ENCODE measurements at places on chromosomes 6 and 20.

DNA sequence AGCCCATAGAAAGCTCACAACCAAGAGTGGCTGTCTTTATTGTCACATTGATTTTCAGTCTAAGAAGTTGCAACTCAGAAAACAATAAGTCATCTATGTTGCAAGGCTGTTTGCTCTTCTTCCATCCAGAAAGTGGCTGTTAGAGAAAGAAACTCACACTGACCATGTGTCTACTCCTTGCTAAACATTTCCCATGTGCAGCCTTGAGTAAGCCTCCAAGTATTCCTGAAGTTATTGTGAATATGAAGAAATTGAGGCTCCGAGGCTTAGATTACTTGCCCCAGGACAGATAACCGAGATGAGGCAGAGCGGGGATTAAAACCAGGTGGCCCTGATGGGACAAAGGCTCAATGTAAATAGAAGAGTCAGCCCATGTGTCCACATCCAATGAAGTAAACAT, 105.0 kb downstream of the SPTLC3 start:
- no peak for DNase-seq

- no peak for DNase-seq
Observed at GRCh38 chr6:1916334-1917070, 306.8 kb downstream of the FOXC1 start.

DNA sequence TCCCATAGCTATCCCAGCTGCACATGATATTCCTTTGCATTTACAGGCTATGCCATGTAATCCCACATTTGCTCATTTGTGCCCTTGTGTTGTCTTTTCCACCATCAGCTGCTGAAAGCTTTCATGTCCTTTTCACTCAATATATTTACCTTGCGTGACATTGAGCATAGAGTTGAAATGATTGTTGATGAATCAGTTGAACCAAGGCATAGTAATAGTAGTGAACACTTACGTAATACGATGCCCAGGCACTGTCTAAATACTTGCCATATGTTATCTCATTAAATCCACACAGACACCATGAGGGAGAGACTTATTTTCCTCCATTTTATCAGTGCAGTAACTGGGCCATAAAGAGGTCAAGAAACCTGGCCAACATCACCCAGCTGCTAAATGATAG, 13.1 kb downstream of the RNF8 start:
- no peak for DNase-seq

- no peak for DNase-seq
Observed at GRCh38 chr6:15985379-15985959, 143.4 kb upstream of the MYLIP start.

- DNase-seq = no peak
Observed at GRCh38 chr6:156617376-156617775, 159.8 kb upstream of the ARID1B start.

GRCh38 chr20:37369846-37370245, 23.9 kb downstream of the SRC start:
- no peak for DNase-seq

GRCh38 chr20:34983089-34983820, 27.6 kb downstream of the MYH7B start:
- no peak for DNase-seq

- DNase-seq = no peak
Observed at GRCh38 chr20:36585410-36586125, 12.2 kb downstream of the TGIF2 start.

DNA sequence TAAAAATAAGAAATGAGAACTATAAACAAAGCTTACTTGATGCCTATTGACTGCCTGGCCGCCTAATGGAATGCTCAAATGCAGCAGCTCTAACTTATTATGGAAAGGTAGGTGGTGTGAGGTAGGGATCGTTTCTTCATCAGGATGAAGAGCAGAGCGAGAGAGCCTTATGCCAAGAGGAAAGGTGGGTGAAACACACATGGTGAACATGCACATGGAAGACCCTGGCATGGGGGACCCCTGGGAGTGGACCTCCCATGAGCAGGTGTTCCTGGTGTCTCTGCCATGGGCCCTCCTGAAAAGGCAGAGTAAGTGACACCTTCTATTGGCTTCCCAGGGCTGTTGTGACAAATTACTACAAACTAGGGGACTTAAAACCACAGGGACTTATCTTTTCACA, 130.1 kb downstream of the CDH4 start:
- DNase-seq = no peak

DNA sequence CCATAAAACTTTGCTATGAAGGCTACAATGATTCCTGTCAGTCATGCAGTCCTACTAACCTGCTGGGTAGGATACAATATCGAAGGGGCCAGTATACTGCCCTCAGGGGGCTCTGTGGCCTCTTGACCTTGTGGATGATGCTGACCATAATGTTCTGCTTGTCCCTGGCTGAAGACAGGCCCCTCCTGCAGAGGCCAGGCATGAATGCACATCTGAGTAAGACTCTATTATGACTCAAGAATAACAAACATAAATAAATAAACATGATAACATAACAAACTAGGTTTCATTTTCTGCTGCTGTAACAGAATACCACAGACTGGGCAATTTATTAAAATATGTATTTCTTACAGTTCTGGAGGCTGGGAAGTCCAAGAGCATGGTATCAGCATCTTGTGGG, 44.0 kb upstream of the POU5F1 start:
- DNase-seq = no peak

DNA sequence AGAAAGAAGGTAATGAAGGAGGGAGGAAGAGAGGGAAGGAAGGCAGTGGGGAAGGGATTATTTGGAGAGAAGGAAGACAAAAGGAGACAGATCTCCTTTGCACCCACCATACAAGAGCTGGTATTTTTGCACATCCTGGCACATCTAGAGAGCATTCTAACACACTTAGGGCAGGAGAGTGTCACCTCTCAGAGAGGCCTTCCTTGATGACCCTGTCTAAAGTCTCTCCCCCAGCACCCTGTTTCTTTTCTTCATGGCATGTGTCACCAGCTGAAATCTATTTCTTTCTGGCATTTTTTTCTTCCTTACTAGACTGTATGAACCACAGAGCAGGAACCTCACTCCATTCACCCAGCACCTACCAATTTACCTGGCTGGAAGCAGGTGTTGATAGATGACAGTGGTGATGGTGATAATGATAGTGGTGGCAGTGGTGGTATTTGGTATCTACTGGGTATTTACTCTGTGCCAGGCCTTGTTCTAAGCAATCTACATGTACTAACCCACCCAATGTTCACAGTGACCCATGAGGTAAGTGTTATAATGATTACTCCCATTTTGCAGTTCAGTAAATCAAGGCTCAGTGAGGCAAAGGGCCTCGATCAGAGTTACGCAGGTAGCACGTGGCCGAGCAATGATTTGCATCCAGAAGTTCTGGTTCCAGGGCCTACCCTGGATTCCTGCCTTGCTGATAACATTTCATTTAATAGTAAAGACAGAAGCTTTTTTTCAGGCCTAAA, 131.8 kb downstream of the NFATC2 start:
- no peak for DNase-seq

GRCh38 chr6:138403324-138403800, 661 bp upstream of the HEBP2 start:
- DNase-seq = no peak

GRCh38 chr6:27911956-27912446, at the start of gene OR2B2:
Gene OR2B2 (minus strand): TSS chr6:27912396. CDS start chr6:27912319, 77 bp downstream.
- no peak for DNase-seq

DNA sequence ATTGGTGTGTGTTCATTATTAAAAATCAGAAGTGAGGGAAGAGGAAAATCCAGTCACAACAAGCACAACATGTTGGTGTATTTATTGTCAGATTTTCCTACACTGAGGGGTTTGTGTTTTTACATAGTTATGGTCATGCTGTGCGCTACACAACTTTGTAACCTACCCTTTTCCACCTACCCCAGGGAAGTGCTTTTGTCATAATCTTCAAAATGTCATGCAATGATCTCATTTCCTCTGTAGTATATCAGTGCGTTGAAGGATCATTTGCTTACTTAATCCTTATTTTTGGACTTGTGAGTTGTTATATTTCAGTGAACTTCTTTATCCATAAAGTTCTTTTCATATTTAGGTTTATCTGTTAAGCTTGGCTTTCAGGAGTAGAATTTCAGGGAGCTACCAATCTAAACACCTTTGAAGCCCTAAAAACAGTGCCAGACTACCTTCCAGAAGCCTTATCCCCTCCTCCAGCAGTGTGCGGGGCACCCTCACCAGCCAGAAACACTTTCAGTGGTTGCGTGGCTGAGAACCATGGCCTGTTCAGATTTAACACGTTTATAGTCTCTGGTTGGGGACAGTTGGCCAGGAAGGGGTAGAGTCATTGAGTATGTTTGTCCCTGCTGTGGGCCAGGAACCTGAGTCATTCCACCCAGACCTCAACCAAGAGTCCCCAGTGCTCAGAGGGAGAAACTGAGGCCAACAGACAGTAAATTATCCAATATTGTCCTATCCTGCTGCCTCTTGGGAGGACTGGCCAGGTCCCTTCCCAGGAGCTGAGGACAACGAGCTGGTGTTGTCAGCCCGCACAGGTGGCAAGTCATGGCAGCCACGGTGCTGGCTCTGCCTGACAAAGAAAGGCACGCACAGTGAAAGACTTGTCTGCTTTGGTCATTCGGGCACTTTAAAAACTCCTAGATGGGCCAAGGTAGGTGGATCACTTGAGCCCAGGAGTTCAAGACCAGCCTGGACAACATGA, 40.3 kb downstream of the STK35 start:
- DNase-seq = no peak

DNA sequence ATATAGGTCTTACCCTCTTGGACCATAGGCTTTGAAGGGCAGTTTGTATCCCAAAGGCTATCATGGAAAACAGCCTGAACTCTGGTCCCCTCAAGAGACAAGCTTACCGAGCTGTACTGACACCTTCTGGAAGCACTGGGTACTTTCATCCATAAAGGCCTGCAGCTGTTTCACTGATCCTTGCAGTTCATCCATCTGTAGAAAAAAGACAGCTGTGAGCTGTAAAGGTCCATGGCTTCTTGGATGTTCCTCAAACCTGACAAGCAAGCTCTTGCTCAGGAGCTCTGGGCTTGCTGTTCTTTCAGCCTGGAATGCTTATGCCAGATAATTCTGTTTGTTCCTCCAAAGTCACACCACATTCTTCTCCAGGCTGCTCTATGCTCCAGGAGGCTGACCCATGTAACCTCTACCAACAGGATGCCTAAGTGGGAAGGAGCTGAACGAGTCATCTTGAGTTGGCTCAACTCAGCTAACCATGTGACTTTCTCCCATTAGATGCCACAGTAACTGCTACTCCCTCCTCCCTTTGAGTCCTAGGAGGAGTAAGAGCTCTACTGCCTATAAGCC, 8.8 kb upstream of the NDRG3 start:
- DNase-seq = no peak

DNA sequence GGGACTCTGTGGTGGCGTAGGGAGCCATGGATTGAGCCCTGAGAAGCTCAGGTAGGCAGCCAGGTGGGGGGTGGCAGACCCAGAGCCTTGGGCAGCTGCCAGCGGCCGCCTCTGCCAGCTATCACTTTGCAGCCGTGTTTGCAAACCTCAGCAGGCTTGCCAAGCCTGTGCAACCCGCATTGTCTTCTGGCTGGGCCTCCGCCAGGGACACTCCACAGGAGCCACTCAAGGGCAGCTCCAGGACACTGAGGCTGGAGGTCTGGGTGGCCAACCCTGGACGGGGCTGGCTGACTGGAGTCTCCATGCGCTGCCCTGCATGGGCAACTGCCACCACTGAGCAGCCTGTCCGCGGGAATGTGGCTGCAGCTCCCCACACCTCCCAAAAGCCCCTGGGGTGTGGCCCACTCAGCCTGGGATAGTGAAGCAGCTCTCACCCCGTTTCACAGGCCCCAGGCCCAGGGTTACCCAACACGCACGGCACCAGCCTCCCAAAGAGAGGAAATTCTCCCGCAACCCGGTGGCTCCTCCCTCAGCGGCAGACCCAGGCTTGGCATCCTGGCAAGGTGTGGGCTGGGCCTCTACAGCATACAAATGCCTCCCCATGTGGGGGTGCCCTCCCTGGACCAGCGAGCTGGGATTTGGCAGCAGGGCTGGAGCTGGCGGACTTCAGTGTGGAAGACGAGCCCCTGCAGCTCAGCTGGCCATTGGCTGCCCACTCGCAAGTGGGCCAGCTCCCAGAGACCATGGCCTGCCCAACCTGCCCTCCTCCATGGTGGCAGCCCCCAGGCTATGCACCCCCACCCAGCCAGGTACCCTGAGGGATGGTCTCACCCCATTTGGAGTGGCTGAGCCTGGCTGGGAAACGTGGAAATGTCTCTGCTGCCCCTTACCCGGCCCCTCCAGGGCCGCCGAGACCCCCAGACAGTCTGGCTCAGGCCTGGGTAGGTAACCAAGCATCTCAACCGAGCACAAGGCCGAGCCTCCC, 2.9 kb downstream of the CHRNA4 start:
- DNase-seq = no peak

- DNase-seq = no peak
Observed at GRCh38 chr6:148608199-148608951, 138.5 kb upstream of the UST start.

- DNase-seq = no peak
Observed at GRCh38 chr6:129575378-129576118, 134.4 kb downstream of the ARHGAP18 start.

DNA sequence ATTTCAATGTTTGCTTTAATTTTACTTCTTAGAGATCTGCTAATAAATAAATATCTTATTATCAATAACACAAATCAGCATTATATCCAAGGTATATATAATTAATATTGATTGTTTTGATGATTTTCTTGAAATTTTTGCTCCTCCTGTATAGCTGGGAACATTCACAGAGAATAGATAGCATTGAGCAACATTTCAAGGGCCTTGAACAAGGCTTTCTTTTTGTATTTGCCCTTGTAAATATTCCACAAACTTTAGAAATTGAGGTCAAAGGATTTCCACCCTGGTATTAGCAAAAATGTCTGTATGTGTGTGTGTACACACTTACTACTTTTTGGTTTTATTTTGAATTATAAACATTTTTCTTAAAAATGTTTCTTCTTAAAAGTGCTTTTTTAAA, 205.6 kb downstream of the EYA4 start:
- no peak for DNase-seq

GRCh38 chr6:75204217-75204958, 1.5 kb downstream of the COL12A1 start:
- no peak for DNase-seq

DNA sequence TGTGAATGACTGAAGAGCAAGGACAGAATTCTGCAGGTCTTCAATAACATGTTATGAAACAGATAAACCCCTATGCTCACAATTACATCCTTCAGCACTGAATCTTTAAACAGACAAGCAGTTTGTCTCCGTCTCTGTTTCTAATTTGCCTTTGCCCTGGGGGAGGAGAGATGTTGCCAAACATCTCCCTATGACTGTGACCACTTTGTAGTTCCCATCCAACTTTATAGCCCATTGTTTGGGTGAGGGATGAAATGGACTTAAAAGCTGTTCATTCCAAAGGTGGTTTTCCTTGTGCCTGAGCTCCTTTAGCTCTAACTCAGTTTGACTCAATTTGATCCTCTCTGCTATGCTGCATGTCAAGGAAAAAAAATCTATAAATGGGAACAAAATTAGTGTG, 19.5 kb upstream of the ADTRP start:
- DNase-seq = no peak
